ENCODE measurements at places on chromosomes 5 and 9.

DNA sequence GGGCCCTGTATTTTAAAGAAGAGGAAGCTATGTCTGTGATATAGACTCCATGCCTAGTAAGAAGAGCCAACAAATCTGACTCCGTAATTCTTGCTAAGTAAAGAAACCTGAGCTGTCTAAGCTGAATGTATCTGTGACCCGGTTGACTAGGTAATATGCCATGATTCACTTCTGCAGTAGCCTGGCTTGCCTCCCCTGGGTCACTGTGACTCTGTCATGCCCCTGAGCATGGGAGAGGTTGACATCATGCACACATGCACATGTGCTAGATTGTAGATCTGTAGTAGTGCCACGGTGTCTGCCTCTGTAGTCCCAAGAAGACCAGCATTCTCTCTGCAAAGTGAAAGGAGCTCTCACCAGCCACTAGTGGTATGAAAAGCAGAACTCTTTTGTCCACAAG is 9.1 kb downstream of the SLC22A5 start:
- no peak for DNase-seq

GRCh38 chr5:75037106-75037505 is 15.3 kb downstream of the GCNT4 start:
- DNase-seq, result no peak

- DNase-seq, result no peak
These were observed 14.7 kb upstream of the NDUFS4 start for GRCh38 chr5:53545744-53546143.

DNA sequence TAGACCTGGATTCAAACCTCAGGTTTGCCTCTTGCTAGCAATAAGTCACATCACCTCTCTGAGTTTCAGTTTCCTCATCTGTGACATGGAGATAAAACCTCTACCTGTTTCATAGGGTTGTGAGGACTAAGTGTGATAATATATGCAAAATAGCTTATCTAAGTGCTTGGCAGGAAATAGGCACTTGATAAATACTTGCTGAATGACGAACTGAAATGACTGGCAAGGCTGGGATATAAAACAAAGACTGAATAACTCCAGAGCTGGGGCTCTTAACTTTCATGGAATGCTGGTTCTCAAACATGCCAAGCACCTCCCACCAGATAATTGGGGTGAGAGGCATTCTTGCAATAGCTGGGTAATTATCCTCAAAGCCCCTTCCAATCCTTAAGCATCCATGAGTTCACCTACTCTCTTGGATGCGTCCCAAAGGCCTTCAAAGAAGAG is 87.6 kb downstream of the ADRB2 start:
- no peak for DNase-seq

- no peak for DNase-seq
These were observed 41.6 kb upstream of the SPATA31D4 start for GRCh38 chr9:81886665-81887064.

- no peak for DNase-seq
These were observed 24.2 kb downstream of the PDGFRB start for GRCh38 chr5:150131461-150131860.

DNA sequence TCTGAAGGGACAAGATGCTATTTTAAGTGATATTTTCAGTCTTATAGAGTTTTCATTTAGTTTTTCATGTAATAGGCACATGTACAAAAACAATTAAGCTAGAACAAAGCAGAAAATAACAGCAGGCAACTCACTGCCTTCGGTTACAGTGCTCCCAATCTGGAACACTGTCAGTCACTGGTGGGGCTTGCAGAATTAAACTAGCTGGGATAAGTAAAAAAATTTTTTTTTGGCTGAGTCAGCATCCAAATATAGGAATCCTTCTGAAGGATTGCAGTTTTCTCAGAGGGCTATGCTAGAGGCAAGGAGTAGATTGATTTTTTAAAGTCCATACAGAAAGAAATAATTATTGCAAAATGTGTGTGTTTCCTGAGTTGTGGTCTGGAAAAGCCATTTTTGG is 250.2 kb upstream of the RFX3 start:
- no peak for DNase-seq

DNA sequence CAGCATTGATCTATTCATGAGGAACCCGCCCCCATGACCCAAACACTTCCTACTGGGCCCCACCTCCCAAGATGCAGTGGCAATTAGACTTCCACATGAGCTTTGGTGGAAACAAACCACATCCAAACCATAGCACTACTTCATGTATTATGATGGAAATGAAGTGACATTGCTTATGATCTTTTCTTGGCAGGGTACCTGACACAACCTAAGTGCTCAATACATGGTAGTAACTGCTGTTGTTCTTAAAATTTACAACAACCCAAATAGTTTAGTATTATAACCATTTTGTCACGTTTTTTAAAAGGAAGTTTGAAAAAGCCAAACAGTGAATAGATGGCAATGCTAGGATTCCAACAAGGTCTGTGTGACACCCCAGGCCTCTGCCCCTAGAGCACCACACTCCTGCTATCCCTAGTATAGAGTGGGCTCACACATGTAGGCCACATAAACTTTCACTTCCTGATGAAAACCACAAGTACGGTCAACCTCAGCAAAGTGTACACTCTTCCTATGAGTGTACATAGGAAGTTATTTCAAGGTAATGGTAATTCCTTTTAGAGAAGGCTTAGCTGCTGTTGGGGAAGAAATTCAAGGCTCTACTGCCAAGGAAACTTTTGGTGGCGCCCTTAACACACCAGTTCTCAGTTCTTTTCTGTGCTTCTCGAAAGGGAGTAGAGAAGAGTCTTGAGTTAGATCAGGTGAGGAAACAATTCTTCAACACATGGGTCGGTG is 97.6 kb downstream of the ARSB start:
- DNase-seq, result no peak

DNA sequence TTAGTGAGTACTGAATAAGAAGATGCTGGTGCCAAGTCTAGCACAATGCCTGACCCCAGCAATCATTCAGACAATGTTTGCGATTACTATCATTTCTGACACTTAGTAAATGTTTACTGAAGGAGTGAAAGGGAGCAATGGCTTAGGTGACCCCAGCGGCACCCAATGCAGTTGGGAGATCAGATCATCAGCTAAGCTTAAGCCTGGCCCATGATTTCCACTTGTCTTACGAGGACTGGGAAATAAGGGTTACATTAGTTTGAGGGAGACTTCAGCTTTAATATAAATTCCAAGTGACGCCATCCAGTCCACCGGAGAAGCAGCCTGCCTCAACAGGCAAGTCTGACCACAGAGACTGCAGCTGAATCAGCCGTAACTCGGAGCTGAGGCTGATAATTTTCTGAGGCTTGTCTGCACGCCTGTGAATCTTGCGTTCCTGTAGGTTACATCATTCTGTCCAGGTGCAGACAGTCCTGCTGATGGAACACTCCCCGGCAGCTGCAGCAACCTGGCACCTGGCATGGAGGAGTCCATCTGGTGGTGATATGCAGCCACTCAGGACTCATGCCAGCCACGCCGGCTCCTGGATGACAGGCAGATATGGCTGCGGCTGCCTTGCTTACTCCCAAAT is 34.9 kb upstream of the FGF1 start:
- DNase-seq, result no peak

- DNase-seq, result no peak
These were observed 15.0 kb downstream of the PRR16 start for GRCh38 chr5:120479066-120479465.

GRCh38 chr5:61048534-61048933 is 103.5 kb downstream of the NDUFAF2 start:
- no peak for DNase-seq

- no peak for DNase-seq
These were observed 553.8 kb downstream of the PTPRD start for GRCh38 chr9:10059044-10059443.

- DNase-seq, result no peak
These were observed 7.3 kb upstream of the ALDH1B1 start for GRCh38 chr9:38384990-38385848.

DNA sequence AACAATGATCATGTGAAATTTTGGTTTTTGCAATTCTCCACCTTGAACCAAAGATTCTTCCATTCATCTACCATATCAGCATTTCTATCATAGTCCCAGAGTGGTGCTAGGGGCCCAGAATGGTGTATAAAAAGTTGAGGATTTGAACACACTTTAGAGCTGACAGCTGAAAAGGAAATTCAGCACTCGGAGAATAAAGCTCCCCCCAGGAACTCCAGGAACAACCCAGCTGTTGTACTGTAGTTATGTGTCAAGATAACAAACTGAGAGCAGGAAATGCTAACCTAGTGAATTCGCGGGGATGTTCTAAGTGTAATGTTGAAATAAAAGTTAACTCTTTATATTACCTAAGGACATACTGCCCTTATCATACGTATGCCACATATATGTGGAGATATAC is 216.7 kb downstream of the NFIB start:
- no peak for DNase-seq

DNA sequence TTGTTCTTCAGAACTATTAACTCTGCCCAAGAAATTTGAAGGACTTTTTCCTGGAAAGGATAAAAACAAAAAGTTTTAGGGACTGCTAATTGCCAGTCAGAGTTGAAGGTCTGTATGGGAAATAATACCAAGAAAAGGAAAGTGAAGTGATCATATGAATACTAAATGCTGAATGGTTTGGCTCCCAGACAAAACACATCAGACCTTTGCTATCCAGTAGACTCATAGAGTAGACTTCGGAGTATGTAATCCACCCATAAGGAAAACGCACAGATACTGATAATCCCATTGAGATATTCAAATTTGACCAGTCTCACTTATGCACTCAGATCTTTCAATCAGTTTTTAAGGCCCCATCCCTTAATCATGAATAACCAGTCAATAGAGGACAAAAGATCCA is 319.0 kb upstream of the PTGER4 start:
- DNase-seq, result no peak

- DNase-seq, result no peak
These were observed 25.1 kb upstream of the FCN1 start for GRCh38 chr9:134942788-134943184.

GRCh38 chr9:80501635-80502034 is 929.9 kb downstream of the TLE4 start:
- no peak for DNase-seq

DNA sequence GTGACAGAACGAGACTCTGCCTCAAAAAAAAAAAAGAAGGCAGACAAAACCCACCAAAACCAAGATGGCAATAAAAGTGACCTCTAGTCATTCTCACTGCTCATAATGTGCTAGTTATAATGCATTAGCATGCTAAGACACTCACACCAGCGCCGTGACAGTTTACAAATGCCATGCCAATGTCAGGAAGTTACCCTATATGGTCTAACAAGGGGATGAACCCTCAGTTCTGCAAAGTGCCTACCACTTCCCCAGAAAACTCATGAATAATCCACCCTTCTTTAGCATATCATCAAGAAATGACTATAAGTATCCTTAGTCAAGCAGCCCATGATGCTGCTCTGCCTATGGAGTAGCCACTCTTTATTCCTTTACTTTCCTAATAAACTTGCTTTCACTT is 4.7 kb upstream of the BICD2 start:
- no peak for DNase-seq

- no peak for DNase-seq
These were observed 20.5 kb downstream of the SRFBP1 start for GRCh38 chr5:121982146-121982892.

DNA sequence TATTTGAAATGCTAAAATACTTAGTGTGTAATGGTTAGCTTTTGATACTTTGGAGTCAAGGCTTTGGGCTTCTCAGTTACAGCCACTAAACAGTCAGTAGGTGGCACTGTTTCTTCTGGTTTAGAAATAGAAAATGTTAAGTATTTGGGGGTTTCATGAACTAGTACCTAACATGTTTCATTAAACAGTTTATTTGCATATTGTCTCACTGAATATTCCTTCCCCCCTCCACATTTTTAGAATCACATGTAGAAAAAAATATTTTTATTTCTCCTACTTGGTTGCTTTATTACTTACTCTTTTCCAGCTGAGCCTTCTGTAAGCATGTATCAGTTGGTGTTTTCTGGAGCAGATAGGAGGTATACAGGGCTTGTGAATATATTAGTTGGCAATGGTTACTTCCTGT is 48.0 kb downstream of the IPO11 start:
- no peak for DNase-seq

DNA sequence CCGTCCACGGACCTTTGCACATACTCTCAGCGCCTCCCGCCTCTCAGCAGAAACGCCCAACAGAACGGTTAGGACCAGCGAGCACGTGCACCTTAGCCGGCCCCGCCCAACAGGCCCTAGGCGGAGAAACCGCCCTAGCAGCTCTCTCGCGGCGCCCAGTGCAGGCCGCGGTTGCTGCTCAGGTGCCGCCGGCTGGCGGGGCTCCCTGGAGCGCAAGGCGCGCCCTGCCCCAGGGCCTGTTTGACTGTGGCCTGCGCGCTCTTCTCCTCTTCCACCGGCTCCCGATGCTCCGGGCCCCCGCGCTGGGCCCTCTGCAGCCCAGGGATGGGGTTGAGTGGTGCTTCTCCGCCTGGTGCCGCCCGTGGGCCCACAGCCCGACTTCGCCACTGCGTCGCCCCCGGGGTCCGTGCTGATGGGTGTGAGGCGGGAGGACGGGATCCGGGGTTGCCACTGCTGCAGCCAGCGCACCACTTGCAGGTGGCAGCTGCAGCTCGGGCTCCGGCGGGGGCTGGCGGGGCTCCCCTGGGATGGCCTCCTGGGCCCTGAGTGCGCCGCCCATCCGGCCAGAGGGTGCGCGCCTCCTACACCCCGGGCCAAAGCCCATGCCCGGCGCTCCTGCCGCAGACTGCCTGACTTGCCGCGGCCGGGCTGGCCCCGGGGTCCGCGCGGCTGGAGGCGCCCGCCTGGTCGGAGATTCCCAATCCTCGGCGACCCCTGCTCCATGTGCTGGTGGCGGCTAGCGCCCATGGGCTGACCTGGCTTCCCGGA is 1889.4 kb upstream of the CDH9 start:
- DNase-seq, result no peak

DNA sequence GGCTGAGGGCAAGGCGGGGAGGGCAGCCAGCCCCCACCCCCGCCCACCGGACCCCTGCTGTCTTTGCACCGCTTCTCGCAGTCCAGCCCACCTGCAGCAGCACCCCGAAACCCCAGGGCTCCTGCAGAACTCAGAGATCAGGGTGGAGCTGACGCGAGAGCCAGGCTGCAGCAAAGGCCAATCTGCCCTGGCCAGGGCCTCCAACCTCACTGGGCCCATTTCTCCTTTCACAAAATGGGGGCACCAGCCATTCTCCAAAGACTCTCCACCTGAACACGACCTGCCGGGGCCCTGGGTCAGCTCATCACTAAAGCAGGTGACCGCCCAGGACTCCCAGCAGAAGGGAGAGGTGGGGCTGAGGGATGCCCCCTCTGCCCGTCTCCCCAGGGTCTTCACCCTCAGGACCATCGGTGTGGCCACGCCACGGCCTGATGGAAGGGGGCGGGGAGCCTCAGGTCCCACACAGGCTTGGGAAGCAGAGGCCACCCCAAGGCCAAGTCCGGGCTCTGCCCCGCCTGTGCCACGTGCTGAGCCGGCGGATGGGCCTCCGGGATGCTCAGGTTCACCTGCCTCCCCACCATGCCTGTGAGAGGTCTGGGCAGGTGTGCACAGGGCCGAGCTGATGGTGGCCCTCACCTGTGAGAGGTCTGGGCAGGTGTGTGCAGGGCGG is 13.1 kb downstream of the NACC2 start:
- no peak for DNase-seq

DNA sequence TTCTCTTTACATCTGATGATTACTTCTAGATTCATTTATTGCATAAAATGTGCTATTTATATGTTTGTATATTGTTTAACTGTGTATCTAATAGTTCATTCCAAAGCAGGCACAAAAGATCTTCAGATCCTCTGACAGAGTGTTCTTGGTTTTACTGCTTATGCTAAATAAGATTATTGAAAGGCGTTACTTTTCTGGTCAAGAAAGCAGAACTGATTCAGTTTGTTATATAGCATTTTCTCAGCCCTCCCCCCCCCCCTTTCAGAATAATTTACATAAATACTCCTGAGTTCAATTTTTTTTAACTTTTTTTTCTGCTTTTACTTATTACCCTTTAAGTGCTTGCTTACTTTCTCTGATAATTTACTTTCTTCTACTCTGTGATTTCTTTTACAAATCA is 15.4 kb downstream of the CDC42SE2 start:
- no peak for DNase-seq

Measured in activated CD4-positive, alpha-beta T cell treated with anti-CD3 and anti-CD28 coated beads for 1 hour (primary cell).